Activated naive CD8-positive, alpha-beta T cell treated with anti-CD3 and anti-CD28 coated beads for 36 hours (primary cell): ENCODE measurements at places on chromosomes 5 and 9. TPM values are rescaled to one million over a fixed set of nuclear protein-coding genes. Genes with fewer than 3 reads are reported as not detected.

DNA sequence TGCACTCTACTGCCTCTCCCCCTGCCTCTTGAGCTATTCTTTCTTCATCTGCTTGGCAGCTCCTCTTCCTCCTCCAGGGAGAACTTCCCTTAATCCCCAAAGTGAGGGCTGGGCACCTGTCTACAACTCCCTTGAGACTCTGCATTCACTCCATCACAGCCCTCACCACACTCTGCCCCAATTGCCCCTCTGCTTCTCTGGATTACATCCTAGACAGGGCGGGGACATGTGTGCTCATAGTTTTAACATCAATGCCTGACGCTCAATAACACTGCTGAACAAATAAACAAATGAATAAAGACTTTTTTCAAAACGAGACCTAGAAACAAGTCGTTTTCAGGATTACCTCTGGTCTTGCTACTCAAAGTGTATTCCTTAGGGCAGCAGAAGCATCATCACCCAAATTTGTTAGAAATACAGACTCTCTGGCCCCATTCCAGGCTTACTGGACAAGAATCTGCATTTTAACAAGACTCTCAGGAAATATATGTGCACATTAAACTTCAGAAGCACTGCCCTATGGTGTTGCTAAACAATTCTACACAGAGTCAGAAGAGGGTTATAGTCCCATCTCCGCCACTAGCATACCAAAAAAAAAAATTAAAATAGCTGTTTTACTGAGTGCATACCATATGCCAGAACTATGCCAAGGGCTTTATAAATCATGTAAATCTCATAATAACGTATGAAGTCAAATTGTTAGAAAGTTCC lies 115.6 kb downstream of the CDK5RAP2 start:
- no peak for DNase-seq

DNA sequence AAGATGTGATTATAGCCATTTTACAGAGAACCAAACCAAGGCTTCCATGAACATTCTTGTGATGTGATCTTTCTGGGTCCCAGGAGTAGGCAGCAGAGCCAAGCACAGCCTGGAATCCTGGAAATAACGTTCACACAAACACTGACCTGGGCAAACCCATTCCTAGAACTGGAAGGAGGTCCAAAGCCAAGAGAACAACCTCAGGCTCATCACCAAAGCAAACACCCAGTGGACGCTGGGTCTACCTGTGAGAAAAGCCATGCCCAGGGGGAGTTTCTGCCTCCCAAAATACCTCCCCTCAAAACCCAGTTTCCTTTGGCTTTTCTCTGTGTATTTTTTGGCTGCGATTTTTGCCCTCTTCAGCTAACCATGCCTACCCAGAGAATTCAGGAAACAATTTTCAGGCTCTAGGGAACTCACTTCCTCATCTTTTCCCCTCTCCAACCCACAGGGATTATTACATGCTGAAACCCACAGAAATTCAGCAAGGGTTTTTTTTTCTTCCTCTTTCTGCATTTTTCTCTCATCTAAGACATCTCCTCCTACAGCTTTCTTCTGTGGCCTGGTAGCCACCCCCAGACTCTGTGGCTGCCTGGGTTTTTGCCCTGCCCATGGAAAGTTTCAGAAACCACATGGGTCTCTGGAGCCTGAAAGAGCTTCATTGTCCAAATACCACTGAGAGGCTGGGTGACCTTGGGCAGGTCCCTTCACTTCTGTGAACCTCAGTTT lies 75.0 kb downstream of the TNC start:
- peak; percentile 67 for DNase-seq

GRCh38 chr5:115392611-115393010 lies 96.2 kb upstream of the CCDC112 start:
- no peak for DNase-seq

DNA sequence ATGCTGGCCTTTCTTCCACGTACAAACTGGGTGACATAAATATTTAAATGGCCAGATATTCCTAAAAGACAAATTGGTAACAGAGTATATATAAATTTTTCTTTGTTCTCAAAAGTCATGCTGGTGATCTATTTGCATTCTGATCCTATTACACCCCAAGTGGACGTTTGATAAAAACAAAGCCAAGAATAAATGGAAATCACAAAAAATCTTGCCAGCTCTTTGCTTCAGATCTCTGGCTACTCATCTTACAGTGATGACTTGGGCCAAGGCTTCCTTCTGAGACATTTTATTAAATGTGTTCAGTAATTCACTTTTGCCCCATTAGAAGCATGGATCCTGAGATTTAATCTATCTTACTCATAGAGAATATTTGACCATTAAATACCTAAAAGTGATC lies 444.3 kb upstream of the PIK3R1 start:
- no peak for DNase-seq

- DNase-seq, result no peak
These were observed 114.4 kb upstream of the SLIT3 start for GRCh38 chr5:169415371-169415770.

The IL13 gene
- 0.44 TPM for total RNA-seq

DNA sequence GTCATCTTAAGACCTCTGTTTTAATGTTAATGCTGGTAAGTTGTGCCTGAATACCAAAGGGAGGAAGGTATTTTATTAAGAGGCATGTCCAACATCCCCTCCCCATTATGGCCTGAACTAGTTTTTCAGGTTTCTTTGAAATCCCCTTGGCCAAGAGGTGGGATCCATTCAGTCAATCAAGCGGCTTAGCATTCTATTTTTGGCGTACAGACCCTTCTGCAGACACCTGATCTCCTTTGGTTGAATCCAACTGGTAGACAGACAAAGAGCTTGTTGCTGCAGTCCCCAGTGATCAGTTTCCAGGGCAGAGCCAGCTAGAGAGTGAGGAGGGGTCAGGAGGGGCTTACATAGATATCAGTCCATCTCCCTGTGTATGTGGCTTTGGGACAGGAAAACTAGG lies 7.9 kb upstream of the KCNMB1 start:
- no peak for DNase-seq

DNA sequence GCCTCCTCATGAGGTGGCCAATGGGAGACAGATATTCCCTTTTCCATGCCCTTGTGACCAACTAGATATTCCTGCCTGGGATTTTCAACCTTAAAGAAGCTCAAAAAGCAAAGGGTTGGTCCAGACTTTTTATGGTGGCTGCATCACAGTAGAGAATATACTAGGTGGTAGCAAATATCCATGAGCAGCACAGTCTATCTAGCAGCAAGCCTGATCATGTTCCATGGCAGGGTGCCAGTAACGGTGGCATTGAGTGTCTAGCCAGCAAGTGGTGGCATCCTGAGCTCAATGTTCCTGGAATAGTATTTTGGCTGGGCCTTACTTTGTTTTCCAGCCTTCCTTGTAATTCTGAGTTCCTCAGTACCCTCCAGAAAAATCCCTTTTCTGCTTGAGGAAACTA lies 25.8 kb downstream of the CDC25C start:
- DNase-seq, result no peak
